ENCODE measurements at places on chromosomes 3 and 15. TPM values are rescaled to one million over a fixed set of nuclear protein-coding genes. Genes with fewer than 3 reads are reported as not detected.
A peak's percentile ranks its signal among the peaks of the same experiment; 100 is the strongest.

Gene ALDH1L1
- not detected for total RNA-seq

Gene C3orf70
- not detected for total RNA-seq

DNA sequence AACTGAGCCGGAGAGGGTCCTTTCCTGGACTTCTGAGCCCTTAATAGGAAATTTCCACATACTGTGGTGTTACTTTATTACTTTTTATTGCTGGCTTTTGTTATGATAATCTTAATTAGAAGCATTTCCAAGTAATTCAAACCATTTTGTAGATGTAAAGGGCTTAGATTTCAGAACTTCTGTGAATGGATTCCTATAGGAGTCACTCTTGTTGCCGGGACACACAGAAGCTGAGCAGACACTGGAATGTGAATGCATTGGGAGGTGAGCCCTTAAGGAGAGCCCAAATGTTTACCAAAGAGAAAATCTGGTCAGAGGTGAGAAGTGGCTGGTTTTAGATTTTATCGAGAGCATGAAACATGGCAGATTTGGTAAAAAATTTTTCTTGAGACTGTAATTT lies 87.4 kb downstream of the FNDC3B start:
- H3K4me3 ChIP-seq = no peak overlapping the region
- H3K27me3 ChIP-seq = no peaks in the 10 kb centered on the region
- H3K27ac ChIP-seq = no peak overlapping the region
- no peaks in the 10 kb centered on the region for H3K36me3 ChIP-seq

GRCh38 chr15:98676586-98677270 lies 28.4 kb downstream of the IGF1R start:
- H3K27ac ChIP-seq = no peak overlapping the region
- no peaks in the 10 kb centered on the region for H3K27me3 ChIP-seq
- H3K4me1 ChIP-seq = no peaks in the 10 kb centered on the region
- DNase-seq = no peak
- no peak overlapping the region for H3K4me3 ChIP-seq

- DNase-seq = no peak
- H3K36me3 ChIP-seq = no peaks in the 10 kb centered on the region
- H3K4me3 ChIP-seq = no peak overlapping the region
- peaks cover 26% of the 10 kb centered on the region for H3K4me1 ChIP-seq
- no peaks in the 10 kb centered on the region for H3K27me3 ChIP-seq
Observed at GRCh38 chr3:52313774-52314188, 2.3 kb upstream of the DNAH1 start.

- DNase-seq = no peak
- H3K36me3 ChIP-seq = no peaks in the 10 kb centered on the region
- no peaks in the 10 kb centered on the region for H3K27me3 ChIP-seq
Observed at GRCh38 chr3:49132073-49132436, 795 bp downstream of the LAMB2 start.

DNA sequence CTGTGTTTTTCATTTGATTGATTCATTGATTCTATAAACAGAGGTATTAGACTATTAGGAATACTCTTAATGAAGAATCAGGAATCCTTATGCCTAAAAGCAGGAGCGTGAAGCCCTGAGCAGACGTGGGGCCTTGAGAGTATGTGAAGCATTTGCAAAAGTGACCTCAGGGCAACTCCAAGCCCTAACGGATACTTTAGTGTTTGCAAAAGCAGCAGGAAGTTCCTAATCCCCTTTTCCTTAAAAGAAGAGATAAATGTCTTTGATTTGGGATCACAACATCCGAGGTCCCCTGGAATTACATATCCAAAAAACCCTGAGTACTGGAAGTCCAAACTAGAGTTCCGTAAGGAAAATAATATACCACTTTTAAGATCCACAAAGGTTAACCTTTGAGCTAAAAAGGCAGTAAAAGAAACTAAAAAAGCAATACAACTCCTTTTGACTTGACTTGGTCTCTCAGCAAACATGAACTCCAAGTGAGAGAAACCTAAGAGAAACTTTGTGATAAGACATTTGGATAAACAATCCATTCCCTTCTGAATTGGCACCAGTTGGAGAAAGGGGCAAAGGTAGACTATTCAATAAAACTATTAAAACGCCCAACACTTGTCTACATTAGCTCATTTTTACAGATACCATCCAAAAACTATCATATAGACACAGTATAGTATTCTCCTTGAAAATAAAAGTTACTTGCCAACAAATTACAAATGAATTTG lies 27.4 kb downstream of the PRTG start:
- no peaks in the 10 kb centered on the region for H3K36me3 ChIP-seq
- H3K4me3 ChIP-seq = no peak overlapping the region
- no peaks in the 10 kb centered on the region for H3K4me1 ChIP-seq
- no peak overlapping the region for H3K27ac ChIP-seq
- no peaks in the 10 kb centered on the region for H3K27me3 ChIP-seq
- DNase-seq = no peak

DNA sequence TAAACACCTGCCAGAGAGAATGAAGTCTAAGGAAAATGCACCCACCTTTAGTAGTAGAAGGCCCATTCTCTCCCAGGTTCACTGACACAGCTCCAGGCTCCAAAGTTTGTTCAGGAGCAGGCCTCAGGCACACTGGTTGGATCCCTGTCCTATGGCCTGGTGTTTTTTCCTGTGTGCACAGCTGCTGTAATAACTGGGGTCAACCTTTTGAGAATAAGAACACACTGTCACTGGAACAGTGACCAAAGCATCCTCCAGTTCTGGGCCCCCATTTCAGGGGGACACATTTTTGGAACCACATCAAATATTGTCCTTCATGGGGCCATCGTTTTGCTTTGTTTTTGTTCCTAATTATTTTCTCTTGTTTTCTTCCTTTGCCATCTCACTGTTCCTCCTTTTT lies 95.8 kb downstream of the ARNT2 start:
- no peaks in the 10 kb centered on the region for H3K27me3 ChIP-seq
- no peaks in the 10 kb centered on the region for H3K4me1 ChIP-seq
- no peak for DNase-seq
- H3K27ac ChIP-seq = no peak overlapping the region

- H3K36me3 ChIP-seq = peaks cover 3% of the 10 kb centered on the region
- H3K4me1 ChIP-seq = peaks cover 95% of the 10 kb centered on the region
- no peak overlapping the region for H3K4me3 ChIP-seq
Observed at GRCh38 chr3:152352554-152352953, 83.8 kb downstream of the MBNL1 start.

GRCh38 chr15:63465104-63465503 lies 39.3 kb upstream of the USP3 start:
- H3K27ac ChIP-seq = no peak overlapping the region
- no peaks in the 10 kb centered on the region for H3K27me3 ChIP-seq
- no peaks in the 10 kb centered on the region for H3K36me3 ChIP-seq
- H3K4me3 ChIP-seq = no peak overlapping the region
- peaks cover 9% of the 10 kb centered on the region for H3K4me1 ChIP-seq
- DNase-seq = no peak

DNA sequence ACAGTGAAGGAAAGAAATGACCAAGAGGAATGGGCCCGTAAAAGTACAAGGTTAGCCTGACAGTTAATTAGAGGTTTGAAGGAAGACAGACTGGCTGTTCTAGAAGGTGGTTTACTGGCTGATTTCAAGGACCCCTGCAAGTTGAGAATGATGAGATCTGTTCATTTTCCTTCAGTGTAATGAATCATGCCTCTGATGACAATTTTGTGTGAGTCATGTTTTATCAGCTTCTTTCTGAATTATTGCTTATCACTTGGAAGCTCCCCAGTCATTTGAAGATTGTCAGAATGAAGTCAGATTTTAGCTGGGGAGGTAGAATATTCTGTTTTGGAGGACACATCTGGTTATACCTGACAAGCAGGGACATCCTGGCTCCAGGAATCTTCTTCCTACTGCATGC lies 50.6 kb downstream of the DRD3 start:
- no peak overlapping the region for H3K4me3 ChIP-seq
- H3K36me3 ChIP-seq = no peaks in the 10 kb centered on the region
- H3K27ac ChIP-seq = no peak overlapping the region

GRCh38 chr3:20054549-20054987 lies 14.3 kb downstream of the KAT2B start:
- no peaks in the 10 kb centered on the region for H3K27me3 ChIP-seq
- H3K4me3 ChIP-seq = no peak overlapping the region
- H3K4me1 ChIP-seq = peaks cover 80% of the 10 kb centered on the region
- H3K27ac ChIP-seq = peak overlapping the region; percentile 48

DNA sequence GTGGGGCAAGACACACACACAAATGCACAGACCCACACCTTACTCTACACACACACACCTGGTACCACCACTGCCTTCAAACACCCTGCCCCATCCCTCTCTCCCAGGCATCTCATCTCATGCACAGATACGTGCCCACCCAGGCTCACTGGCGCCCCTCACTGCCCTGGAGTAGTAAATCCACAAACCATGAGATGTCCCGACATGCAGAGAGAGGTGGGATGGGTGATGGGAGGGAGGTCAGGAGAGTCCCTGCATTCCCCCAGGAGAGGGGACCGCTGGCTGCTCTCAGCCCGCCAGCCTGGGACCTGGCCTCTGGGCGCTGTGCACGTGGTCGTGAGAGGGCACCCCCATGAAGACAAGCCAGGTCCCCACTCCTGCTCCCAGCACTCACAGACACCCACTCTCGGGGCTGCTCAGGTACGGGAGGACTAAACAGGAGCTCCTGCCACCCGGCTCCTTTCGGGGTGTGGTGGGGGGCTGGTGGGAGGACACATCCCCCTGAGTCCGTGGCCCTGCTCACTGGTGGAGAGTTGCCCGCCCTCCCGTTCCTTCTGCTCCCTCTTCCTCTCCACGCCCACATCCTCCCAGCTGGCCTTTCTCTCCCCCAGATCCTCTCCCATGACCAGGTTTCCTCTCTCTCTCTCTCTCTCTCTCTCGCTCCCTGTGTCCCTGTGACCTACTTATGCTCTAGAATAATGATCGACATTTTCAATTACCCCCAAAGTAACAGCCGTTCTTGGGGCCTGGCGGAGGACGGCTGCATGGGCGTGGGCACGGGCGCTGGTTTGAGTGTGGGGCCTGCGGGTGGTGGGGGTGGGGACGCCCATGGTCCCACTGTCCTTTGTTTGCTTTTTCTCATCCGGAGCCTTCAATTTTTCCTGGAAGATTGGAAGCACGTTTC lies 18.9 kb upstream of the CSPG4 start:
- H3K4me3 ChIP-seq = no peak overlapping the region
- no peak overlapping the region for H3K27ac ChIP-seq
- no peaks in the 10 kb centered on the region for H3K27me3 ChIP-seq
- DNase-seq = no peak
- H3K36me3 ChIP-seq = no peaks in the 10 kb centered on the region

DNA sequence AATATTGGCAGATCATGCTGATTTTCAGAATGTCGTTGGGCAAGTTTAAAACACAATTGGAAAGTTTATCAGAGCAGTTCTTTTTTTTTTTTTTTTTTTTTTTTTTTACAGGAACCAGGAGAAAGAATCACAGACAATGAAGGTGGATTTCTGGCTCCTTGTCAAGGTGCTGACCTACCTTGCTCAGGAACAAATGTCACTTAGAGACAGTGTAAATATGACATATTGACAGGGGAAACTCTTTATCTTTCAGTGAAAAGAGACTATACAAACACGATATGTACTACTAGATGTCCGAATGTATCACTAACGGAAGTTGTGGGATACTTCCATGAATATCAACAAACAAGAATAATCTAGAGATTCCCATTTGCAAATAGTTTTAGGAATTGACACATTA lies 237.3 kb downstream of the FMN1 start:
- no peak overlapping the region for H3K4me3 ChIP-seq
- H3K27ac ChIP-seq = no peak overlapping the region
- no peak for DNase-seq
- no peaks in the 10 kb centered on the region for H3K36me3 ChIP-seq
- H3K4me1 ChIP-seq = no peaks in the 10 kb centered on the region

DNA sequence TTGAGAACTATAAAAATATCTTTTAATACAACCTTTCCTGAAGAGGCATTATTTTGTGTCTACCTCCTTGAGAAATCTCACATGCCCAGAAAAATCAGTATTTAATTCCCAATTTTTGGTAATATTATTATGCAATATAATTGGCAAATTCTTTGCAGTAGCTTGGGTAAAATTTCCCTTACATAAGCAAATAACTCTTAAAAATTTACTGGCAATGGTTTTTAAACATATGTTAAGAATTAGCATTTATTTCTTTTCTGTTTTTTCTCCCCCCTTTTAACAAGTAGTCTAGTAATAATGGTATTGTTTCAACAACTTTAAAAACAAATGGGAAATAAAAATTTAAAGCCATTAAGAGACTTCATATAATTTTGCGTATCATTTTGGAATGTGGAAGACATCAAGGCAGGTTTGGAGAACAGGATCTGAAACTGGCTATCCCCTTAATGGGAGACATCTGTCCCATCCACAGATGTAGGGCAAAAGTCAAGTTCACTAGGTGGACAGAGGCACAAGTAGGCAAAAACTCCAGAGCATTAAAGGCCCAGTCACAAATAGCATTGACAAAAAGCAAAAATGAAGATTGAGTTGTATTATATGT lies 89.6 kb upstream of the AADACL2 start:
- H3K4me1 ChIP-seq = no peaks in the 10 kb centered on the region
- DNase-seq = no peak
- H3K27me3 ChIP-seq = no peaks in the 10 kb centered on the region
- no peak overlapping the region for H3K27ac ChIP-seq

GRCh38 chr3:76879959-76880358 lies 159.9 kb upstream of the ROBO2 start:
- H3K27ac ChIP-seq = no peak overlapping the region
- no peaks in the 10 kb centered on the region for H3K4me1 ChIP-seq
- H3K36me3 ChIP-seq = no peaks in the 10 kb centered on the region
- no peaks in the 10 kb centered on the region for H3K27me3 ChIP-seq
- no peak overlapping the region for H3K4me3 ChIP-seq

- no peak for DNase-seq
- H3K4me3 ChIP-seq = no peak overlapping the region
- H3K27ac ChIP-seq = no peak overlapping the region
- no peaks in the 10 kb centered on the region for H3K36me3 ChIP-seq
- H3K4me1 ChIP-seq = no peaks in the 10 kb centered on the region
Observed at GRCh38 chr3:159928666-159929065, 60.0 kb upstream of the IL12A start.

DNA sequence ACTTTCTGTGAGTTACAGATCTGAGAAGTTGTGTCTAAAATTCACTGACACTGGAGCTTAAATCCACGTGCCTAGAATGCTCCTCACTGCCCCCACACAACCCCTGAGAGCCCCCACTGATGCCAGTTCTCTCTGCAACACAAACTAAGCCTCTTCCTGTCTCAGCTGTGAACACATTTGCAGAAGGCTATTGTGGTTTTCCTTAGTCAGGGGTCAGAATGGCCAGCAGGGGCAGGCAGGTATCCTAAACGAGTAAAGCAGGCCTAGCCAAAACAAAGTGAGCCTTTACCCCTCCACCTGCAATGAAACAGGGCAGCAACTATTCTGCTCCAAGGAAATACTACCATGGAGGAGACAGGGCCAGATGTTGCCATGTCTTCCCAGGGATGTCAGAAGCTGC lies 78.6 kb downstream of the FHIT start:
- no peak overlapping the region for H3K27ac ChIP-seq
- no peak for DNase-seq
- no peaks in the 10 kb centered on the region for H3K4me1 ChIP-seq
- H3K4me3 ChIP-seq = no peak overlapping the region

DNA sequence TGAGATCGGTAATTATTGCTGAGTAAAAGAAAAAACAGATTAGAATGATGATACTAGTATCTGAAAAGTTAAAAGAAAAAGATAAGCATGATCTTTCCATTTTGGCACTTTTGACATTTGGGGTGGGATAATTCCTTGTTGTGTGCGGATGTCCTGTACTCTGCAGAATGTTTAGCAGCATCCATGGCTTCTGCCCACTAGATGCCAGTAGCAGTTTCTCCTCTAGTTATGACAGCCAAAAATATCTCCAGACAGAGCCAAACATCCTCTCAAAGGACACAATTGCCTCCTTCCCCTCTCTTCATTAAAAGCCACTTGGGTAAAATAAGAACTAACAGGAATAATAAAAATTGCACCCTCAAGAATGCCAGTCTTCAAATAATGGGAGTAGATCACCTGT lies 468.8 kb upstream of the GRM7 start:
- no peaks in the 10 kb centered on the region for H3K27me3 ChIP-seq
- H3K27ac ChIP-seq = no peak overlapping the region
- no peaks in the 10 kb centered on the region for H3K36me3 ChIP-seq
- H3K4me3 ChIP-seq = no peak overlapping the region
